Uterus (tissue), 4 donors: ENCODE measurements at places on chromosomes 6 and 20. TPM values are rescaled to one million over a fixed set of nuclear protein-coding genes. Genes with fewer than 3 reads are reported as not detected.

SIGLEC1 gene
- 7.9 TPM for total RNA-seq

DNA sequence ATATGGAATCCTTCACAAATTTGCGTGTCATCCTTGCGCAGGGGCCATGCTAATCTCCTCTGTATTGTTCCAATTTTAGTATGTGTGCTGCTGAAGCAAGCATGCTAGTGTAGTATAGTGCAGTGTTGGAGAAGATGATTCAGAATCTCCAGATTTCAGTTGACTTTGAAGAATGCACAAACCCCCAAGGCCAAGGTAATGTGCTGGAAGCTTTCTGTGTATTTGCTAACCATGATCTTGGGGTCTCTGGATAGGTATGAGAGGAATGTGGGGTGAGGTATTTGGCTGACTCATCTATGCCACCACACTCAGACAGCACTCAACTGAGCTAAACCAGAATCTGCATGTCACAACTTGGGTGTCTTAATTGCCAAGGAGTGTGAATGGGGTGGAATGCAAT lies 42.6 kb upstream of the DEK start:
- no peaks in the 10 kb centered on the region for H3K36me3 ChIP-seq
- no peak overlapping the region for H3K4me3 ChIP-seq
- no peak for DNase-seq
- no peaks in the 10 kb centered on the region for H3K4me1 ChIP-seq

DNA sequence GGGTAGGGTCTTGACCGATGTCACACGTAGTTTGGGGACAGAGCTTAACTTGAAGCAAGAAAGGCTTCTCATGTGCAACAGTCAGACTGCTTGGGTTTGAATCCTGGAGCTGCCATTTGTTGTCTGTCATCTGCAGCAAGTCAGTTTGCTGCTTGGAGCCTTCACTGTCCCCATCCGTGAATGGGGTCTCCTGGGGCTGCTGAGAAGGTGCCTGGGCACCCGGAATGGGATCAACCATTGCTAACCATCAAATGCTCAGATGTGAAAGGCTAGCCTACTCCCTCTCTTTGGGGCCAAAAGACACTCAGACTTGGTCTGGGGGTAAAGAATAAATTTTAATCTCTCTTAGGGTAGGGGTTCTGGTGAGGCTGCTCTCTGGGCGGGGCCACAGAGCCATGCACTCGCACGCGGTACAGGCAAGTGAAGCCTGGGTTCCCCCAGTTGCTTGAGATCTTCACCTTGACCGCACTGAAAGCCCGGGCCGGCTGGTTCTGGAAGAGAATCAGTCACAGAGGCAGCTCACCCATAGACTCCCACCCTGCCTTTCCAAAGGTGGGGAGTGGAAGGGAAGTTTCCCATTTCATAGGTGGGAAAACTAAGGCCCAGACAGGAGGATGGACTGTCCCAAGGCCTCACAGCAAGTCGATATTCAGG lies 20.6 kb downstream of the SUN5 start:
- H3K4me1 ChIP-seq = no peaks in the 10 kb centered on the region
- no peak for DNase-seq
- H3K27ac ChIP-seq = no peak overlapping the region
- no peaks in the 10 kb centered on the region for H3K36me3 ChIP-seq
- no peak overlapping the region for H3K4me3 ChIP-seq
- no peaks in the 10 kb centered on the region for H3K27me3 ChIP-seq

TJAP1 gene
- 24.7 TPM for total RNA-seq

GRCh38 chr6:142902636-142903053 lies 42.3 kb downstream of the HIVEP2 start:
- no peak overlapping the region for H3K4me3 ChIP-seq
- no peak for DNase-seq
- no peaks in the 10 kb centered on the region for H3K4me1 ChIP-seq
- H3K36me3 ChIP-seq = no peaks in the 10 kb centered on the region
- H3K27ac ChIP-seq = no peak overlapping the region

GRCh38 chr6:3321042-3321441 lies 62.3 kb downstream of the PSMG4 start:
- no peak for DNase-seq
- H3K4me3 ChIP-seq = no peak overlapping the region
- no peaks in the 10 kb centered on the region for H3K27me3 ChIP-seq
- no peaks in the 10 kb centered on the region for H3K4me1 ChIP-seq
- H3K27ac ChIP-seq = no peak overlapping the region

GRCh38 chr6:132414761-132415160 lies 13.5 kb upstream of the MOXD1 start:
- no peaks in the 10 kb centered on the region for H3K4me1 ChIP-seq
- no peak overlapping the region for H3K27ac ChIP-seq
- no peak overlapping the region for H3K4me3 ChIP-seq
- DNase-seq = no peak
- H3K36me3 ChIP-seq = no peaks in the 10 kb centered on the region
- H3K27me3 ChIP-seq = no peaks in the 10 kb centered on the region

- peak overlapping the region; percentile 90 for H3K27ac ChIP-seq
- DNase-seq = no peak
- no peaks in the 10 kb centered on the region for H3K36me3 ChIP-seq
- no peak overlapping the region for H3K4me3 ChIP-seq
- H3K4me1 ChIP-seq = no peaks in the 10 kb centered on the region
Measured at GRCh38 chr6:27811451-27811772, 100.8 kb downstream of the OR2B2 start.

DNA sequence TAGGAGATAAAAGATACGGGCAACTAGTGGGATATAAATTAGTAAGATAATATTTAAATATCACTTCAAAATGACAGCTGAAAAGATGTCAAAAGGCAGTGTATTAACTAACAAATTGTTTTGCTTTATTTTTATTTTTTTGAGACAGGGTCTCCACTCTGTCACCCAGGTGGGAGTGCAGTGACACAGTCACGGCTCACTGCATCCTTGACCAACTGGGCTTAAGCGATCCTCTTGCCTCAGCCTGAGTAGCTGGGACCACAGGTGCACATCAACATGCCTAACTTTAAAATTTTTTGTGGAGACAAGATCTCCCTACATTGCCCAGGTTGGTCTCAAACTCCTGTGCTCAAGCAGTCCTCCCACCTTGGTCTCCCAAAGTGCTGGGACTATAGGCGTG lies 5.9 kb downstream of the ZNF292 start:
- no peaks in the 10 kb centered on the region for H3K36me3 ChIP-seq
- H3K4me3 ChIP-seq = no peak overlapping the region
- H3K27ac ChIP-seq = no peak overlapping the region
- H3K27me3 ChIP-seq = no peaks in the 10 kb centered on the region
